ENCODE measurements at places on chromosomes 6 and 20.

- DNase-seq: no peak
These were observed 690.7 kb downstream of the DOK5 start for GRCh38 chr20:55166063-55166462.

DNA sequence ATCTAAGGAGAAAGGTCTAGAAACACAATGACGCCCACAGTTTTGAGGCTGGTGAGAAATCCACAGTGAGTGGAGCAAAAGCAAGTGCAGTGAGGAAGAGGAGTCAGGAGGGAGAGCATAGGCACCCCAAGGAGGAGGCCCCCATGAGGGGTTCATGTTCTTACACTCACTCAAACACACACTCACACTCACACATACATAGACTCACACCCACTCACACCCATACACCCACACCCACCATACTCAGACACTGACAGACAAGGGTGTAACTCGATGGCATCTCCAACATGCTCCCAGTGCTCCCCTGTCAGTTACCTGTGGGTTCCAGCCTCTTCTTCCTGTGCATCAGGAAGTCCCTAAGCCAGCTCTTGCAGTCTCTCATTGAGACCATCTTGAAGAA, 3.8 kb downstream of the ULBP3 start:
- DNase-seq: no peak

- no peak for DNase-seq
These were observed 515.1 kb upstream of the SOX4 start for GRCh38 chr6:21078497-21078896.

GRCh38 chr20:53911301-53911700, 159.1 kb downstream of the BCAS1 start:
- no peak for DNase-seq

DNA sequence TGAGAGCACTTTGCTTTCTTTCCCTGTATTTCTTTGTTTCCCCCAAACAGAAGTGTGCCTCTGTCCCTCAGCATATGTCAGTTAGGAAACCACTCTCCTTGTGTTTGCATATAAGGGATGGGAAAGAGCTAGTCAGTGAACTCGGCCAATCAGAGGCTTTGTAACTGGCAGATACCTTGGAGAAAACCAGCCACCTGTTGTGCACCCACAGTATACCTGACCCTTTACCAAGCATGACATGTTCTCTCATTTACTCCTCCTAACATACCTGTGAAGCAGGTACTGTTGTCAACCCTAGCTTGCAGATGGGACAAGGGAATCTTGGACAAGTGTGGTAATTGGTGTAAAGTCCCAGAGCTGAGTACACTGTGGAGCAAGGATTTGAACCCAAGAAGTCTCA, 96.1 kb upstream of the FAM8A1 start:
- no peak for DNase-seq

- DNase-seq: no peak
These were observed 30.5 kb upstream of the SCUBE3 start for GRCh38 chr6:35183281-35183680.

DNA sequence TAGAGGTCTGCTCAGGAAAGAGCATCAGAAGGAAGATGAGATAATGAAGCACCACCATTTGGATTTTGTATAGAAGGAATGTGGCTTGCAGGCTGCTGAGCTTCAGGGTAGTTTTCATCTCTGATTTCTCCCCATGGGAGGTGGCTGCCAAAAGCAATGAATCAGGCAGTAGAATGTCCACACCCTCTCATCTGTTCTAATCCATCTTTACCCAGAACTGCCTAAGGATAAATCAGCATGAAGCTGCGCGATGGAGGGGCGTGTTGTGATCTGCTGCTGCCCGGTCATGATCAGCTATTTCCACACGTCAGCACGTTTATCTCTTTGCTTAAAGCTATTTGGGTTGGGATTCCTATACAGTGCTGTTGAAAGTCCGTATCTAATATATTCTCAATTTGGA, 295.4 kb downstream of the FOXA2 start:
- no peak for DNase-seq

GRCh38 chr6:100461917-100462705, 2.6 kb downstream of the SIM1 start:
- DNase-seq: no peak

- DNase-seq: no peak
These were observed 87.7 kb downstream of the CDH22 start for GRCh38 chr20:46220455-46221207.

- no peak for DNase-seq
These were observed 15.6 kb downstream of the SRSF6 start for GRCh38 chr20:43473381-43473704.

DNA sequence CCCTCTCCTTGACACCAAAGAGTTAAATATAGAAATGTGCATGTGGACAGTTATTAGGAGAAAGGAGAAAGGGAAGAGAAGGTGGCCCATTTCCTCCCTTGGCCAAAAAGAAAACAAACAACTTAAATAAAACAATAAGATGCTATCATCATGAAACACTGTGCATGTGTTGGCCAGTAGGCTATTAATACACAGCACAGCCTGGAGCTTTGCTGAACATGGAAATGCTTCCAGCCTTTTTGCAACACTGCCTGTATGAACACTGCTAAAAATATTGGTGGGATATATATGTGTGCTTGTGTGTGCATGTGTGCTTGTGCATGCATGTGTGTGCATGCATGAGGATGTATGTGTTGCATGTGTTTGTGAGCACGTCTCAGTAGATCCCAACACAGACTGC, 100.4 kb downstream of the LY86 start:
- no peak for DNase-seq

- DNase-seq: peak; percentile 12
These were observed at the start of gene SCUBE3 for GRCh38 chr6:35213824-35214756. SCUBE3 (plus strand) TSS chr6:35213956; CDS start chr6:35214419, 463 bp downstream.

DNA sequence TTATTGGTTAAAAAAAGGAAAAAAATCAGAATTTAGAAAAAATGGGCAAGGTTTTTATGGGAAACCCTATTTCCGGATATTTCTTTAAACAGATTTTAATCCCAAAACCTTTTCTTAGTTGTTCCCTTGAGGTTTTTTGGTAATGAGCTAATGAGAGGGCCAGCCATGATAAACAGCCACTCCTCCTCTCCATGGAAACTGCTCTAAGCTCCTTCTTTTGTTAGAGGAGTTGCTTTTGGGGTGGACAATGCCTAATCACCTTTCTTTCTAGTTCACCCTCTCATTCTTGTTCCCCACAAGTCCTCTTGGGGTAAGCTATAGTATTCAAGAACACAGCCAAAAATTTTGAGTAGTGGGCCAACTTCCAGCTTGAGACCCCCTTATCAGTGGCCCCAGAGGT, 105.0 kb upstream of the FAM184A start:
- no peak for DNase-seq

GRCh38 chr6:45118754-45119153, 209.4 kb upstream of the RUNX2 start:
- no peak for DNase-seq

DNA sequence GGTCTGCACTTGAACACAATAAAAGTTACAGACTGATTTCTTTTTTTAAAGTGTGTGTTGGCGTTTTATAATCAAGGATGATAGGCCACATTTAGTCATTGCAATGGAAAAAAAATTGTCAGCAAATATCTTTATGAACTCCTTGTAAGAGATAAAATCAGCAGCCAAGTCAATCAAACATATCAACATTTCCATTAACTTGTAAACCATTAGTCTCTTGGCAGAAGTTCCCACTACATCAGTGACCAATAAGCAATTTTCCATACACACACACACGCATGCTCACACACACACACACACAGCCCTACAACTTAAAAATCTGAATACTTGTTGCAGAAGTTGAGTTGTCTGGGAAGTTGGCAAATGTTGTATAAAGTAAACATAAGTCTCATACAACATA, 315.9 kb upstream of the KCNQ5 start:
- no peak for DNase-seq

GRCh38 chr6:113998811-113999210, 27.9 kb upstream of the HDAC2 start:
- no peak for DNase-seq

- no peak for DNase-seq
These were observed 120.0 kb downstream of the UTRN start for GRCh38 chr6:144405163-144405562.

DNA sequence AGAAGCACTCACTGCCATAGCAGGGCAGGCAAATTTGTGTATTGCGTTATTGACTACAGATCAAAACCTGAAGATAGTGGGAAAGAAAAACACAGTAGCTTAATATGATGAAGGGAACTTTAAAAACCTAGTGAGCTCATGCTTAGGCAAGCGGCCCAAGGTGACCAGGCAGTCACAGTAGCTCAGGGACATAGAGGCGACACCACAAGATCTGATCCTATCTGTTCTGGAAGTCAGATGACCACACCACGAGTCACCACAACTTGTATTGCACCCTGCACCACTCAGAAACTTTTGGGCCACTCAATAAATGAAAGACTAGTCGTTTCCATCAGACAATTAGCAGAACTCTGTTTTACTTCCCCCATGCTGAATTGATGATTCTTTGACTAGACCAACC, 4.9 kb downstream of the CLIC5 start:
- DNase-seq: peak; percentile 32

GRCh38 chr6:142359271-142359960, 57.6 kb downstream of the ADGRG6 start:
- DNase-seq: no peak

DNA sequence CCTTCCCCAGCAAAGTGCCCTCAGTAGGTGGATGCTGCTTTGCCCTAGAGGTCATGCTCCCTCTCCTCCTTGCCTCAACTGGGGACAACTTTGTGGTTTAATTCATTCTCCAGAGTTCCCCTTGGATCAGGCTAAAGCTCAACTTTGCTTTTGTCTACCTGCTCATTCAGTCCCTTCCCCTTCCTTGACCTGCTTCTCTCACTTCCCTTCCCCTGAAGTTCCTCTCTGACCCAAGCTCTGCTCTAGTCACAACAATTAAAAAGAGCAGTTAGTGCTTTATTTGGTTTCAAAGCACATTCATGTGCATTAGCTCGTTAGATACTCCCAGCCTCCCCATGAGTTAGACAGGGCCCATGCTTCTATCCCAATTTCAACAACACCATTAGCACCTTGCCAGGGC, 71.3 kb downstream of the DZANK1 start:
- no peak for DNase-seq

DNA sequence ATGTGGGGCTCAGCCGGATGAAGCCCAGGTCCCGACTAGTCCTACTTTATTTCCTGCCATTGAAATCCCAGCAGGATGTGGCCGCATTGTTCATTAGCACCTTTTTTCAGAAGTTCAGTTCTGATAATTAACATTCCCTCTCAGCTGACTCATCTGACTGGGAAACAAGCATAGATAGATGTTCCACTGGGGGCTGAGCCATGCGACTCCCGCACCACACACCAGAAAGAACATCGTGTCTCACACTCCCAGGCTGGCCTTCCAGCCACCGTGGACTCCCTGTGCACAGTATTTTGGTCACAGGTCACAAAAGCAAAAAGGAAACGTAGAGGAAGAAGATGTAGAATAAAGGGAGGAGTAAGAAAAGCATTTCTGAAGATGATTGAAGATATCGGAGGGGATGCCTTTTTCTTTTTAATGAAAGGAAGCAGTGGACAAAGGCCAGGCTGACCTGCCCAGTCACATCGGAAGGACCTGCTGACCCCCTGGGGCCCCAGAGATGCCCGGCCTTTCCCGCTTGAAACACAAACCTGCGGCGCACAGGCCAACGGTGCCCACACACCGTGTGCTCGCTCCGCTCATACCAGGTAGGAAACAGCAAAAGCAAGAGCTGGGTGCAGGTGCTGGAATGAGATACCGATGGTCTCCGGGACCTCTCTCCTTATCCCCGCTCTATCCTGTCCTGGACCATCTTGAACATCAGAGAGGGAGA, 11.8 kb downstream of the RPS6KA2 start:
- no peak for DNase-seq

DNA sequence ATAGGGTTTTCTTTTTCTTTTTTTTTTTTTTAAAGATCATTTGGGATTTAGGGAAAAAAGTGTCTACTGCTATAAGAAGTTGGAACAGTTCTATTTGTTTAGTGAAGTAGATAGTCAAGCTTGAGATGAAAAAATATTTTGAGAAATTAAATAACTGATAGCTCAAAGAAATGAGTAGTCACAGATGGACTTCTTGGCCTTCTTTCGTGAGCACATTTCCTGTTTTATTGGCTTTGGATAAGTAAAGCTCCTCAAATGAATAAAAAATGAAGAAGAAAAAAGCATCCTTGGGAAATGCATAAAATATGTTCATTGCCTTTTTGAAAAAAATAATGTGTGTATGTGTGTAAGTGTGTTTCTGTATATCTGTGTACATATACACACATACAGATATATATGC, 515.9 kb downstream of the GRIK2 start:
- no peak for DNase-seq

DNA sequence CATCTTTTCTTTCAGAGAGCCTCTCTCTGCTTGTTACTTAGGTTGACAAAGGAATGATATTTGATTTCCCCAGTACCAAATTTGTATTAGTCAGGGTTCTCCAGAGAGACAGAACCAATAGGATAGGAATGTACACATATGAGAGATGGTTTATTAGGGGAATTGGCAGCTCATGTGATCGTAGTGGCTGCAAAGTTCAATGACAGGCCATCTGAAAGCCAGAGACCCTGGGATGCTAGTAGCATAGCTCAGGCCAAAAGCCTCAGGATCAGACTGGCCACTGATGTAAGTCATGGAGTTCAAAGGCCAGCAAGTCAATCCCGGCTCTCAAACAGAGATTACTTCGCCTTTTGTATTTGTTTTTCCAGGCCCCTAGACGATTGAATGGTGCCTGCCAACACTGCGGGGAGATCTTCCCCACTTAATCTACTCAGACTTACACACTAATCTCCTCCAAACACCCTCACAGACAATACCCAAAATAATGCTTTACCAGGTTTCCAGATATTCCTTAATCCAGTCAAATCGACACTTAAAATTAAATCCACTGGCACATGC, 215.5 kb downstream of the ALDH8A1 start:
- no peak for DNase-seq

DNA sequence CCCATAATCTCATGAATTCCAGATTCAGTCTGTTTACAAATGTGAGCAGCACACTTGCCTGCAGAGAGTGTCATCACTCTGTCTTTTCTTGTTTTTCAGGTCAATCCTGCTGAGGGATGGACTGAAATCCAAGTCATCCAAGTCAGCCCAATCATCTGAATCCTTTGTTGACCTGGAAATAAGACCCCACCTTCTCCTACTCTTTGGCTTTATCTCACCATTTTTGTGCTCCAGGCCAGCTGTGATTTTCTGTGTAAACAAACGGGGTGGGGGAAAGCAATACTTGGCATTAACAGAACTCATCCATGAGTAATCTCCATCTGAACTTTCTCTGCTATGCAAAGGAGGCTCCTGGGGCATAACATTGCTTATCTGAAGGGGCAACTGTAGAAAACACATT, 16.9 kb upstream of the GSTA4 start:
- DNase-seq: no peak

DNA sequence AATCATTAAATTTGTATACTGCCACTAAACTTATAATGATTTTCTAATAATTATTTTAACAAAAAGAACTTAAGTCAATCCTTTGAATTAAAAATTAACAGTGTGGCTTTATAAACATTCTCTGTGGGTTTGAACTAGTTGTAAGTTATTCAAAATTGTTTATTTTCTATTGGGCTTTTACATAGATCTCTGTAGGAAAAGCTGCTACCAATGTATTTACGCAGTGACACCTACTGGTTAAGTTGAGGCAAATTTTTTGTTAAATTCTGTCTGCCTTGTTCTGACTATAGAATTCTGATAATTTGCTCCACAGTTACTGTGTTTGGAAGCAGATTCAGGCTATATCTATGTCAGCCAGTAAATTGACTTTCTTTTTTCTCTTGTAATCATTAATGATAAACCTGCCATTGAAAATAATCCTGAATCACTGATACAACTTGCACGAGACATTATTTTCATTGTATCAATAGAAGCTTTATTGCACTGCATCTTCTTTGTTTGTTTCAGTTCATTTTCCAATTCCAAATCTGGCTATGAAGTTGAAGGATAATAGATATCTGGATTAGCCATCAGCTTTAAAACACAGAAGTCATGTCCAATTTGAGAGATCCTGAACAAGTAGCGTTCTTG, 66.0 kb upstream of the UTRN start:
- no peak for DNase-seq

Data from stimulated activated naive CD8-positive, alpha-beta T cell treated with anti-CD3 and anti-CD28 coated beads, Interleukin-15, Interleukin-2, amounts not matched to agents 100 U/mL and 50 U/mL, for 24 hours (primary cell).